CD4-positive, alpha-beta T cell (primary cell): ENCODE measurements at places on chromosomes 2 and 18.

- no peak for DNase-seq
These were observed 494.7 kb upstream of the SETBP1 start for GRCh38 chr18:44186001-44186400.

DNA sequence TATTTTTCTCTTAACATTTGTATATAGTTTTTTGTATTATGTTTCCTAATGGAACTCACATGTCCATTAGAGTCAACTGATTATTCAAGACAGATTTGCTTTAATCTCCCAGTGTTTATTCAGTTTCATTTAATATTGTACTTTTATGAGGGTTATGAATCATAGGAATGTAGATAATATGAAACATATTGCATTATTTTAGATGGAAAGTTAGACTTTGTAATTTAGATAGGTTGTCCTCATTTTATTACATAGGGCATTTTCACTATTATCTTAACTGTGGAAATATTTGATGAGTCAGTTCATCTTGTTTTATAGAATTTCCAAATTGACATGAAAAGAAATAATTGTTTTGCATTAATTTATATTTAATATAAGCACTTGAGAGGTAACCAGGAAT lies 240.8 kb downstream of the PLCL1 start:
- no peak for DNase-seq

GRCh38 chr2:169221745-169222369 lies 140.5 kb downstream of the LRP2 start:
- DNase-seq: no peak

- no peak for DNase-seq
These were observed 110.1 kb downstream of the POLE4 start for GRCh38 chr2:75068546-75068945.

GRCh38 chr2:146721486-146721885 lies 1123.3 kb upstream of the ACVR2A start:
- DNase-seq: no peak

DNA sequence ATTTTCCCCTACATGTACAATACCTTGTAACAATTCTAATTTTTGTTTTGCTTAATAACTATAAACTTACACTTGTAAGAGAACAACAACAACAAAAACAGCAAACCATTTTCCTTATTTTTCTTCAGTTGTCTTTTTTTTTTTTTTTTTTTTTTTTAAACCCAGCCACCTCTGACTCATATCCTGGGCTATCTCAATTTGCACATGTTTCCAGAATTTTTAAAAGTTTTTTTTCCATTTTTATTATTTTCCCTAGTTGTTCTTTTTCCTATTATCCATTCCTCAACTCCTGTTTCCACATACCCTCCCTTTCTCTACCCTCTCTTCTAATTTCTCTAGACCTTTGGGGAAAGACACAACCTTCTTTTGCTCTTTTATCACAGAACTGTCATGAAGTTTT lies 112.5 kb downstream of the EFEMP1 start:
- DNase-seq: no peak

- DNase-seq: no peak
These were observed 105.1 kb downstream of the RDH14 start for GRCh38 chr2:18455236-18455862.

- DNase-seq: no peak
These were observed 71.1 kb downstream of the DOCK10 start for GRCh38 chr2:224971214-224971613.

DNA sequence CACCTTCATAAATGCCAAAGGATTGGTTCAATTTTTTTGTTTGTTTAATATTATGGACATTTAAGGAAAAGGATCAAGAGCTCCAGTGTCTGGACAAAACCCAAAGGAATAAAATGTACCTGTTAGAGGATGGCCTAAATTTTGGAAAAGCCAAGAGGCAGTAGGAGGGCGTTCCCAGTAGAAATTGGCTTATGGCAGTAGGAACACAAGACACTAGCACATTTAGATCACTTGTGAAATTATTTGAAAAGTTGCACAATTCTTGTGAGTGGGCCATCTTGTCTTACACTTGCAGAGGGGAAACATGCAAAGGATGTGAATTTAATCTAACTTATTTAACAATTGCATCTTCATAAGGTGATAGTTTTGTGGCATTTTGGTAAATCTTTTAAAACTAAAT lies 3.2 kb downstream of the BZW1 start:
- DNase-seq: no peak

DNA sequence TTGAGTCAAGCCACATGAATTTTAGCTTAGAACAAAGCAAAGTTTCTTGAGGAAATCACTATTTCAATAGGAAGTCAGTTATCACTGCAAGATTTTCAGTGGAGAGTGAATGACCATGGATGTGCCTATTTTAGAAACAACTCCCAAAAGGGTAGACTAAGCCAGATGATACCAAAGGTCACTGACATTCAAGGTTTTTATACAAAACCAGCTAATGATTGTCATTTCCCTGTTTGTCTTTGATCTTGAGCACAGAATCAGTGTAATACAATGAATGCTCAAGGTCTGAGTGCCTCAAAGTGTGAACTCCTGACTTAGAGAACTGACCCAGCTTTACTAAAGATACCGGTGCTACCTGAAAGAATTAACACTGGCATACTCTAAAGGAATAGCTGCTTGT lies 60.5 kb downstream of the CDH2 start:
- no peak for DNase-seq

- no peak for DNase-seq
These were observed 67.3 kb downstream of the GLI2 start for GRCh38 chr2:120802867-120803484.

GRCh38 chr2:188045016-188045415 lies 246.7 kb upstream of the GULP1 start:
- no peak for DNase-seq

DNA sequence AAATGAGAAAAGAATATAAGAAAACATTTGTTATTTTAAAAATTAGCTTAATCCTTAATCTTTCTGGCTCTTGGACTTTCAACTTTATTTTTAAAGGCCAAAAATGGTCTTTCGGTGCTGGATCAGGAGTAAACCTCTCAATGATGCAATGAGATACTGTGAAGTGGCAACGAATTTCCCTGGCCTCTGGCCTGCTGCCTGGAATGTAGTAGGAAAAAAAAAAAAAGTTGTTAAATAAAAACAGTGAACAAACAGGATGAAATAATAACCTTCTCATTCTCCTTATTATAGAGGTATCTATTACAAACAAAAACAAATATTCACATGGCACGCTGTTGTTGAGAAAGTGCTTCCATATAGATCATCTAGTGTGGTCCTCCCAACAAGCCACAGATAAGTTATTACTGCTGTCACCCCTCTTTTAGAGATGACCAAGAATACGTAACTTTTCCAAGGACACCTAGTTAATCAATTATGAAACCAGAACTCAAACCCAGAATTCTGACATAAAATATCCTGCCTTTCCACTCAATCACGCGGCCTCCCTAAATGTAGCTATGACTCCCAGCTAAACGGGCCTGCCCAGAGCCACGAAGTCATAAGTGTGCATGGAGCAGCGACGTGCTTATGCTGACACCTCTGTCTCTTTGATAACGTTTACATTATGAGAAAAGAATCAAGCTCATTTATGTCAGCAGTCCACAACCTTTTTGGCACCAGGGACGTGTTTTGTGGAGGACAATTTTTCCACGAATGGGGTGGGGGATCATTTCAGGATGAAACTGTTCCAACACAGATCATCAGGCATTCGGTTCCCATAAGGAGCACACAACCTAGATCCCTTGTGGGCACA lies 170.9 kb downstream of the BCL2 start:
- no peak for DNase-seq

DNA sequence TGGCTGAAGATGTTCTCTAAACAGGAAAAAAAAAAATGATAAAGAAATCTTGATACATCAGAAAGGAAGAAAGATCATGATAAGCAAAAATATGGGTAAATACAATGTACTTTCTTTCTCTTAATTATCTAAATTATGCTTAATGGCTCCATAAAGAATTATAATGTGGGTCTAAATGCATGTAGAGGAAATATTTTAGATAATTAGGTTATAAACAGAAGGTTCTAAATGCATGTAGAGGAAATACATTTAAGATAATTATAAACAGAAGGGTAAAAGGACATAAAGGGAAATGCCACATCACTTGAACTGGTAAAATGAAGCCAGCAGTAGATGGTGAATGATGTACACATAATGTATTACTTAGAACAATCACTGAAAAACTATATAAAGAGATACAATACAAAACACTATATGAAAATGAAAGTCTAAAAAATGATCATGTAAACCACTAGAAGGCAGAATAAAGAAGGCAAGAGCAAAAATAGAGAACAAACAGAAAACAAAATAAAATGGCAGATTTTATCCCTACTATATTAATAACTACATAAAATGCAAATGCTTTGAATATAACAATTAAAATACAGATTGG lies 308.4 kb upstream of the CDH2 start:
- no peak for DNase-seq

- DNase-seq: no peak
These were observed 326.2 kb downstream of the SETBP1 start for GRCh38 chr18:45006934-45007333.

DNA sequence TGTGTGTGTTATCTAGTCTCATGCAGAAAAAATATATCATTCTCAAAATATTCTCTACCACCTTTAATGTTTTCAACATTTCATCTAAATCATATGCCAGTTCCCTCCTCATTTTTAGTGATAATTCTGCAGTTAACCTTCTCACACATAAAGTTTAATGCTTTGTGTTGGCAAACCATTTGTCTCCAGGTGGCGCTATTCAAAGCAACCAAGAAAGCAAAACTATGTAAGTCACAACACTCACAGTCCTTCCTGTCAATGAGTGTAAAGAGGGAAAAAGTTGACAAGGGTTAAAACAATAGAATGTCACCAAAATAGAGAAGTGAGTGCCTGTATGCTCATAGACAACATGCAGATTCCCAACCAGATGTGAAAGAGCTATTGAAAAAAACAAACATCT lies 961.6 kb upstream of the LRRTM1 start:
- no peak for DNase-seq
